ENCODE measurements at places on chromosomes 11 and 22.

GRCh38 chr11:47587723-47588326 is 1.3 kb downstream of the FAM180B start:
- no peak for DNase-seq

DNA sequence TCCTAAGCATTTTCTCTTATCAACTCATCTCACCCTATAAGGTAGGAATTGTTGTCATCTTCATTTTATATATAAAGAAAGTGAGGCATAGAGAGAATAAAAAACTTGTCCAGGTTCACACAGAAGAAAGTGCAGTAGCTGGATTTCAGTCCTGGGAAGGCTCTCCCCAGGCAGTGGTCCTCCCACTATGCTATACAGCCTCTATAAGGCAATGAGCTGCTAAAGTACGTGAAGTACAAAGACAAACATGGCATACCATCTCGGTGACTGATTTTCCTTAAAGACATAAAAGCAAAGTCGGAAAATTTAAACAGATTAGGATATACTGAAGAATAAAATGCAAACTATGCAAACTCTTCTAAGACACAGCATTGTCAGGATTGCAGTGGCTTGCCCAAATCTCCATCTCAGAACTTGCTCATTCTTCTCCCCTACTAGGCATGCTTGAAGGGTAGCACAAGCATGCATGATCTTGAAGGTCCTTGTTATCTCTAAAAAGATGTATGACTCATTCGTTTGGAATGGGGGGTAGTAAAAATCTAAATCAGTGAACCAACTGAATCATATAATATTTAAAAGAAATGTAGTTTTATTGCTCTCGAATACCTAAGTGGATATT is 97.8 kb upstream of the CSNK2A3 start:
- DNase-seq, result no peak

DNA sequence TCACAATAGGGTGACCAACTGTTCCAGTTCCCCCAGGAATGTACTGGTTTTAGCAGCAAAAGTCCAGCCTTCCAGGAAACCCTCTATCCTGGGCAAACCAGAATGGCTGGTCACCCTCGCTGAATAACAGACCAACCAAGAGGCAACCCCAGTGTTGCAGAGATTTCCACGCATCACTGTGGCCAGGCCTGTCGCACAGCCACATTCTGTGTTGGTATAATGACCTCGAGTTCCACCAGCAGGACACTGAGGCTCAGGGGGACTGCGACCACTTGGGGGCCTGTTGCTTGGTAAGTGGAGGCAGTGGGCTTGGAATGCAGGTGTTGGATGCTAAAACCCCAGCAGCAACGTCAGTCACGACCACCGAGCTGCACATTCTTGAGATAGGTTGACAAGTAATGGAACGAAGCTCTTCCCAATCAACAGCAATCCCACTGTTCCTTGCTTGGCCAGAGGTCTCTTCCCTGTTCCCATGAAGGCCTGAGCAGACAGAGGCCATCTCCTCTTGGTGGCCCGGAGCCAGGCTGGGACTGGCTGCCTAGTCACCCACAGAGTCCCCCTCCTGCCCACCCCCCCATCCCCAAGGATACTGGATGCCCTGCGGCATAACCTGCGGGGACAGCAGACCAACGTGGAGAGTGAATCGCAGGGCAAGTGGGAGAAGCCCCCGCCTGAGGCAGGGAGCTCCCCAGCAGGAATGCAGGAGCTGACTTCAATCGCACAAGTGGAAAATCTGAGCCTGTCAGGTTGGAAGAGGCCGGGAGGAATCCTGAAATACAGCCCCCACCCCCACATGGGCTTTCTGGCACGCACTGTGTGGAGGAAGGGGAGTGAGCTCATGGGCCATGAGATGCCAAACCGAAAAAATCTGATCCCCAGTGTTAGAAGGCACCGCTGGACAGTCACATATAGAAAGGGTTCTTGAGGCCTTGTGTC is 43.4 kb upstream of the MN1 start:
- no peak for DNase-seq

GRCh38 chr11:104881117-104881794 is 17.0 kb downstream of the CASP12 start:
- DNase-seq, result no peak

GRCh38 chr11:131888230-131888855 is 517.9 kb downstream of the NTM start:
- peak; percentile 18 for DNase-seq

DNA sequence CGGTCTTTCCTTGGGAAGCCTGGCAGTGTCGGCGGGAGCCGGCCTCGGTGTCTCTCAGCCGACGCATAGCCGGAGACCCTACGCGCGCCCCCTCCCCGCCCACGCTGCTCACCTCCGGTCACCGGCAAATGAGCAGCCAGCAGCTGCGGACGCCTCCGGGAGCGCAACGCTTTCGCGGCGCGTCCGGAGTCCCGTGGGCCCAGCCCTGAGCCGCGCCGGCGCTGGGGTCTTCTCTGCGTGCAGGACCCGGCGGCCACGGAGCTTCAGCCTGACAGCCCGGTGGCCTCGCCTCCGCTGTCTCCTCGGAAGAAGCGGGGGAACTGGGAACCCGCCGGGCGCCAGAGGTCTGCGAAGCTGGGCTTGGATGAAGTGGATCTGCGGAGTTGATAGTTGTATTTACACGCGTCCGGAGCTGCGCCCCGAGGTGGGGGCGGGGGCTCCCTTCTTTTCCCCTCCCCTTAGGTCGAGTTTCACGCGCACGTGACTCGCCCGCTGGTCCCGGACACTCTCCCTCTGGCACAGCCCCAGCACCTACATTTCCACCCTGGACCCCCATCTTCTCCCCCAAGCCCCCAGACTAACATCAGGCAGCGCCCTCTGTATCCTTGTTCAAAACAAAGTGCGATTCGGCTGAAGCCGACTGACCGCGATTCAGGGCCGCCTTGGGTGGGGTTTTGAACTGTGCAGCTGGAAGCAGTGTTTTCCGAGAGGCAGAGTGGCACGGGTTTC is at the start of gene SLC43A1:
SLC43A1 (minus strand) TSS at position 371 of the 729 bp plus-strand sequence. CDS start 1,591 bp downstream, outside the sequence.
- DNase-seq, result no peak

- DNase-seq, result no peak
These were observed 185.3 kb upstream of the LARGE1 start for GRCh38 chr22:34105461-34106062.

GRCh38 chr11:15327786-15328231 is 213.1 kb downstream of the INSC start:
- peak; percentile 14 for DNase-seq

- peak; percentile 57 for DNase-seq
These were observed 1.5 kb downstream of the DDB2 start for GRCh38 chr11:47216121-47216798.

GRCh38 chr11:43316451-43316850 is 4.7 kb downstream of the API5 start:
- no peak for DNase-seq

DNA sequence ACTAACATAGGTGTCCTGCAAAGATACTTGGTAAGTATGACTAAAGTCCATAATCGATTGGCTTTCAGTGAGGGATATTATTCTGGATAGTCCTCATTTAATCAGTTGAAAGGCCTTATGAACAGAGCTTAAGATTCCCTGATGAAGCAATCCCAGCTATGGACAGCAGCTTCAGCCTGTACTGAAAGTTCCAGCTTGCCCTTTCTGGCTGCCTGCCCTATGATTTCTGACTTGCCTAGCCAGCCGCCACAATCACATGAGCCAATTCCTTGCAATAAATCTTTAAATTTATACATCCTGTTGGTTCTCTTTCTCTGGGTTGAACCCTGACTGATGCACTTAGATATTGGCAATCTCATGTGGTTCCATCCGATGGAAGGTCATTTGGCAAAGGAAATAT is 759.0 kb upstream of the API5 start:
- DNase-seq, result no peak

DNA sequence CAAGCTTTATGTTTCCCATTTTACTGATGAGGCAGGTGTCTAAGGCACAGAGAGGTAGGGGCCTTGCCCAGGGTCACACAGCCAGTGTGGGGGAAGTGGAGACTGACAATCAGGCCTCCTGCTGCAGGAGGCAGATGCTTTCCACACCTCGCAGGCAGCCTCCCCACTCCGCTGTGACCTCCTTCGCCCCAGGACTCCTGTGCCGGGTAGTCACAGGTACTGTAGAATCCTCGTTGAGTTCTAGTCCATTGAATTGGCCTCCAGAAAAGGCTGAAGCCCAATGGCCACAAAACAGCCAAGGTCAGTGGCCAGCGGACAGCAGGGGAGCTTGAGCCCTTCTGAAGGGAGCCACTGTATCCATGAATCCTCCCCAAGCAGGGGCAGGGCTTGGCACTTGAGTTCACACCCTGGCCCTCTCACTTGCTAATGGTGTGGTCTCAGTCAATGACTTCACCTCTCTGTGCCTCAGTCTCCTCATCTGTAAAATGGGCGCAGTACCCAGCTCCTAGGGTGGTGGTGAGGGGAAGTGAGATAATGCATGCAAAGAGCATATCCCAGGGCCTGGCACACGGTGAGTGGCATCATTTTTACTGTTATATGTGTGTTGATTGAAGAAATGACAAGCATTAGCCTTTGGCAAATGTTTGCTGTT is 1.1 kb upstream of the FXYD2 start:
- no peak for DNase-seq

GRCh38 chr11:67780056-67780455 is 105.6 kb upstream of the ALDH3B2 start:
- no peak for DNase-seq

DNA sequence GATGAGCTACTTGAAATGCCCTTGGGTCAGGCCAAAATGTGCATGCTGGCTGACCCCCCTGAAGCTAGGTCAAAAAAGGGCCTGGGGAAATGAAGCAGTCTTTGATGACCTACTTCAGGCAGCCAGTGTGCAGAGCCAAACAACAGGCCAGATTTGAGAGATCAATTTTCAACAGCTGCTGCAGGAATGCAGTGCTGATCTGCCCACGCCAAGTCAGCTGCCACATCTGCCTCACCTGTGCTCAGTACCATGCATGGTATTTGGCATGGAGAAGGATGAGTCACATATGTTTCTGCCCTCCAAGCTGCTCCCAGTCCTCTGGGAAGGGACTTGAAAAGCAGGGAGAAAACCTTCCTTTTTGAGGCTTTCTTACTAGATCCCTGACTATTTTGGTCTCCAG is 35.8 kb downstream of the MTNR1B start:
- DNase-seq, result no peak

- DNase-seq, result no peak
These were observed 1273.9 kb upstream of the CNTN5 start for GRCh38 chr11:97746818-97747217.

DNA sequence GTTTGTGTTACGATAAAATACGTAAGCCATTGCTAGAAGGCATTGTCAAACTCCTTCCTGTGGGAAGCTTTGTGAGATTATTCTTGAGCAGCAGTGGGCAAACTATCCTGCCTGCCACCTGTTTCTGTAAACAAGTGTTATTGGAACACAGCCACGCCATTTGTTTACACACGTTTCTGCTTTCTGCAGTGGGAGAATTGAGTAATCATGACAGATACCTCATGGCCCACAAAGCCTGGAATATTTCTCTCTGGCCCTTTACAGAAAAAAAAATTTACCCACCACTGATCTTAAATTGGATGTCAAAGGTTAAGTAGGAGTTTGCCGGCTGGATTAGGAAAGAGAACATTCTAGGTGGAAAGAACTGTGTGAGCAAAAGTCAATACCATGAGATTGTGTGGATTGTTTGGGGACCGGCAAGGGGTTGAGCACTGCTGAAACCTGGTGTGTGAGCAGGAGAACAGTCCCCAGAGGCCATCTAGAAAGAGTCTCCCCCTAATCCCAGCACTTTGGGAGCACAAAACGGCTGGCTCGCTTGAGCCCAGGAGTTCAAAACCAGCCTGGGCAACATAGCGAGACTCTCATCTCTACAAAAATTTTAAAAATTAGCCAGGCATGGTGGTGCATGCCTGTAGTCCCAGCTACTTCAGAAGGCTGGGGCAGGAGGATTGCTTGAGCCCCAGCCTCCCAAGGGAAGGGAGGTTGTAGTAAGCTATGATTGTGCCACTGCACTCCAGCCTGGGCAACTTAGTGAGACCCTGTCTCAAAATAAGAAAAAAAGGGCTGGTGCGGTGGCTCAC is 6.0 kb upstream of the PLA2G6 start:
- no peak for DNase-seq

GRCh38 chr22:25898707-25899365 is 156.8 kb downstream of the MYO18B start:
- DNase-seq, result no peak

DNA sequence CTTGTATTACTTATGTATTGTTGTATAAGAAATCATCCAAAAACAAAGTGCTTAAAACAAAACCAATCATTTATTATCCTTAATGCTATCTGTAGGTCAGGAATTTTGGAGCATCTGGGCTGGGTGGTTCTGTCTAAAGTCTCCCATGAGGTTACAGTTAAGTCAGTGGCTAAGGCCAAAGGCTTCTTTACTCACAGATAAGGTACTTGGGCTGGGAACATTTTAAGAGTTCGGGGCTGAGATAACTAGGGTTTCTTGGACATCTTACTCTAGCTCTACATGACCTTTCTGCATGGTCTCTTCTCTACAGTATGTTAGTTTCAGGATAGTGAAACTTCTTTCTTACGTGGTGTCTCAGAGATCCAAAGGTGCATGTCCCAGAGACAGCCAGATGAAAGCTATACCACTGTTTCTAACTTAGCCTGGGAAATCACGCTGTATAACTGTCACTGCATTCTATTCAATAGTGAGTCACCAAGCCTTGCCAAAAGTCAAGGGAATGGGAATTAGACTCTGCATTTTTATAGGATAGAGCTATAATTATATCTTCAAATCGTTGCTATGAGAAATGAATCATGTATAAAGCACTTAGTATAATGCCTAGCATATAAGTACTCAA is 29.6 kb downstream of the SOX6 start:
- DNase-seq, result no peak

GRCh38 chr11:32365192-32365591 is 70.1 kb downstream of the WT1 start:
- no peak for DNase-seq

- no peak for DNase-seq
These were observed 27.8 kb upstream of the CSNK2A3 start for GRCh38 chr11:11380883-11381282.

GRCh38 chr11:112525270-112525669 is 264.6 kb upstream of the PLET1 start:
- no peak for DNase-seq

DNA sequence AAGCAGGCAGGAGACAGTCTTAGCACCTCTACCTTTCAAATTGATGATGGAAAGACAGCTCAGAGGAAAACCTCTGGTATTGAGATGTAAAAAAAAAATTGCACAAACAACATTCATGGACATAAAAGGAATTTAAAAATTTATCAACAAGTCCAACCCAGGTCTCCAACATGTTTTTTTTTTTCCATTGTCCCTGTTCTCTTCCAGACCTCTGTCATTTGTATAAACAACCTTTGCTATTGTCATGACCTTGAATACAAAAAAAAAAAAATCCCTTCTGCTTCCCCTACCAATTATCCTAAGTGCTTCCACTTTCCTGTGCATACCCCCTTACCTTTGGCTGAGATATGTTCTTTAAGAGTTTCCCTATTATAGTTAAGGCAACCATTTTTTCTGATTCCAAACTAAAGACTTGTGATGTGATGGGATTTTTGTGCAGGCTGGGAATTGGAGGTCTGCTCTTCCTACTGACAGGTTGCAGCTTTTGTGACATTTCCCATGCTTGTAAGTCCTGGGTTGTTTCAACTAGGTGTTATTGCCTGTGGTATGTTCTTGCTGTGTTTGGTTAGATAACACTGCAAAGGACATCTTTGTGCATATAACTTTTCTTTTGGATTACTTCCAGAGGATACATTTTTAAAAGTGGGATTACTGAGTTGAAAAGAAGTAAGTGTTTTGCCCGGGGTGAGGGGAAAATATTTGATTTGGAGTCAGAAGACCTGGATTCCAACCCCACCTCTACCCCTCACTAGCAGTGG is 67.1 kb downstream of the KIAA1671 start:
- DNase-seq, result no peak

- DNase-seq, result no peak
These were observed 30.9 kb downstream of the ANO1 start for GRCh38 chr11:70109006-70109405.

Measured in T1000 (cell line).